Osteoblast (primary cell): ENCODE measurements at places on chromosomes 2 and 18. TPM values are rescaled to one million over a fixed set of nuclear protein-coding genes. Genes with fewer than 3 reads are reported as not detected.

PPP3R1 gene
- 29.7 and 32.1 TPM in 2 replicates for total RNA-seq

CHN1 gene
- 33.7 and 54.5 TPM in 2 replicates for total RNA-seq

ORMDL1 gene
- total RNA-seq = 42.3 and 46.3 TPM in 2 replicates

IL1RL1 gene
- under 0.01 and 0.29 TPM in 2 replicates for total RNA-seq

SF3B1 gene
- total RNA-seq = 241 and 253 TPM in 2 replicates

LBX2 gene
- 4.1 and 5.4 TPM in 2 replicates for total RNA-seq

EVX2 gene
- total RNA-seq = under 0.01 TPM in 1 of 2 replicates, not detected in the other

KCNG2 gene
- not detected in 2 replicates for total RNA-seq
